ENCODE measurements at places on chromosomes 4 and X.

DNA sequence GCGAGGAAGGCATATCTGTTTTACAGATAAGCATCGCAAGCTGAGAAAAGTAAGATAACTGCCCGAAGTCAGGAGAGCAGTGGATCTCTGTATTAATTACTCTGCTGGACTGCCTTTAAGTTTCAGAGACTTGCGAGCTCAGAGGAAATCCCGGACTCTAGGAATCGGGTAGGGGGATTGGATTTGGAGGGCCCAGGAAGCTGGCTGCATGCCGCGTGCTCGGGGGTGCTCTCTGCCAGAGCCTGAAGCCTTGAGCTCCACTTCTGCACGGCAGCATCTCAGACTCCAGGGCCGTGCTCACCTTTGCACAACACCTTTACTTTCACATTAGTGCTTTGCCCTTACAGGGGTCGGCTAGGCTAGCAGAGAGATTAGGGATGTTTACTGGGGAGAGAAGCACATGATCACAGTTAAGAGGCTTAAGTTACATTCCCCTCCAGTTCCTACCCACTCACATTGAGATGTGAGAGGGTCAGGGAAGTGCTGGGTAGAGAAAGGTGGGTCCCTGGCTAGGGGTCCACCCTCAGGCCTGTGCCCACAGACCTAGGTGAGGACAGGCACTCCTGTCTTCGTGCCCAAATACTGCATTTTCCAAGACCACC is 57.0 kb downstream of the TRIML1 start:
- DNase-seq, result no peak

GRCh38 chr4:148831945-148832344 is 389.7 kb upstream of the NR3C2 start:
- no peak for DNase-seq

GRCh38 chr4:19883841-19884240 is 367.9 kb upstream of the SLIT2 start:
- no peak for DNase-seq

DNA sequence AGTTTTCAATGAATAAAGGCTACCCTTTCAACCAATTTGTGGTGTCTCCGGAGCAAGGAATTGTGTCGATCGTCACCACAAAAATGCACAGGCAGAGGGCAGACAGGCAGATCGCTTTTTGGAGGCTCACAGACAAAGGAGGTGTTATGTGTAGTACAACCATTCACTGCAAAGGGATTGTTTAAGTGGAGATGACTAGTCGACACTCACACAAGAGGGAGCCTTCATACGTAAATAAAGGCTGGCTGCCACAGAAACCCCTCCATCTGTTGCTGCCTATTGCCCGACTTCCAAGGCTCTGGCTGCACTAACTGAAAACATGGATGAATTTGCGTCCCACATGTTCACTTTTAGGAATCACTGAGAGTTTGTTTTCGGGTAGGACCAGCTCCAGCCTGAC is 281.1 kb downstream of the NKX6-1 start:
- DNase-seq, result no peak

DNA sequence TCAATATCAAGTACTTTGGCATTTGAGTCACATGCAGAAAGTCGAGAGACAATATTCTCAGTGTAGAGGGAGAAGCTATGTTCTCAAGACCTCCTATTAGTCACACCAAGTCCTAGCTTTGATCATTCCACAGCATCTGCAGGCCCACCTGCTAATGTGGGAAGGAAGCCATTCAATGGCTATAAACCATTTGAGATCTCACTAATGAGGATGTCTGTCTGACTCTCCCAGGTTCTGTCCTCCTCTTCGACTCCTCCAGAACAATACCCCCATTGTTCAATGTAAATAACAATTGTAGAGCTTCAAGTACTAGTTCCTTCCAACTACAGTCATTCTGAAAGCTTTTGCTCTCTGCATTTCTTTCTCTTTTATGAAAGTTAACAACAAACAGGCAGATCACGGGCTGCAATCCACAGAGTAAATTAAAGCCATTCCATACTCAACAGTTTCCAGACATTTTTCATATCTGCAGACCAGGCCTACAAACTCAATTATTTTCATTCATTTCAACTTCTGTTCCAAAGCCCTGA is 140.2 kb upstream of the EDNRA start:
- DNase-seq, result no peak

GRCh38 chr4:13933191-13933590 is 305.7 kb upstream of the BOD1L1 start:
- DNase-seq, result no peak

DNA sequence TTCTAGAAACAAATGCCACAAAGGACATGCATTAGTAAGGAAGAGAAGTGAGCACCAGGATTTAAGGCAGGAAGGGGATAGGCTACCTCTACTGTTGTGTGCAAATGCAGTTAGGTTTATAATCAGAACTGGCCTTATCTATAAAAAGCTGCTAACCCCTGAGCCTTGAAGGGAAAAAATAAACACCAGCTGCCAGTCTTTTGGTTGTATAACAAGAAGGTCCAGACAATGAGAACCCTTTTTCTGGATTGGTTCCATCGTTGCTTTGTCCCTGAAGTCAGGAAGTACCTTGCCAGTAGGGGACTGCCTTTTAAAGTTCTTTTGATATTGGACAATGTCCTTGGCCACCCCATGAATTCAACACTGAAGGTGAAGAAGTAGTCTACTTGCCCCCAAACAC is 126.7 kb upstream of the OTUD4 start:
- DNase-seq, result no peak

DNA sequence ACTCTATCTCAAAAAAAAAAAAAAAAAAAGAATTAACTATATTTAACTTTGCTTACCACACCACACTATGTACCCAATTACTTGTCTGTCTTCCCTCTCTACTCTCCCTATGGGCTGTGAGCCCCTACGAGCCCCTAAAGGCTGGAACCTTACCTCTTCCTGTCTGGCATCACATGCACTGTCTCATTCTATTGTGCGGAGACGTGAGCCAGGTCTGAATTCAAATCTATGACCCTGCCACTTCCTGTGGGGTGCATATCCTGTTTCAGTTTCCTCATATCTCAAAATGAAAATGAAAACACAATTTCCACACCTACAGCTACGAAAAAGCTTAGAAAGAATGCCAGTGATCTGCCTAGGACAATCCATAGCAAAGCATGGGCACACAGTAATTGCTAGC is 42.9 kb upstream of the HS3ST1 start:
- peak; percentile 17 for DNase-seq

- DNase-seq, result no peak
These were observed 76.5 kb upstream of the LSM6 start for GRCh38 chr4:146098978-146099377.

DNA sequence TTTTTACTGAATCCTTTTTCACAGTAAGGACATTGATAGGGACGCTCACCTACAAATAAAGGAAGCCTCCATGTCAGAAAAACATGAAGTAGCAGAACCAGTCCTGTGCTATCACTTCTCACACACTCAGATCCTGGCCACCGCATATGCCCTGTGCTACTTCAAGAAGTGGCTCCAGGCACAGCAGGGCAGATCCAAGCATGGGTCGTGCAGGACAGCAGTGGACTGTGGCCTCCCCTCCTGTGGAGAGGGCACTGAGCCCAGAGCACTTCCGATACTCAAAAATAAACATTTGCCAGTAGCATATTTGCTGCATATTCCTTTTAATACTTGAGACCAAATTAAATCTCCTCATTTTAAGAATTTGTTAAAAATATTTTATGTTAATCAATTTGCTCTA is 167.9 kb downstream of the PRDM5 start:
- DNase-seq, result no peak

DNA sequence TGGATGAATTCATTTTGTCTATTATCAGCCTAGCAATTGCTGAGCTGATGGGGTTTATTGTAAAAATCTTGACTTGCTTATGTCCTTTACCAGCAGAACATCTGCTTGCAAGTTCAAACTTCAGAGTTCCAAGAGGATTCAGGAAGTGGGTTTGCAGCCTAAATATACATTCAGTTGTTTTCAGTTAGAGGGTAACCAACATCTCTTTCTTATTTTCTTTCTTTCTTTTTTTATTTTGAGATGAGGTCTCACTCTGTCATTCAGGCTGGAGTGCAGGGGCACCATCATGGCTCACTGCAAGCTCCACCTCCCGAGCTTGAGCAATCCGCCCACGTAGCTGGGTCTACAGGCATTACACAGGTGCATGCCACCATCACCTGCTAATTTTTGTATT is 31.4 kb upstream of the FHL1 start:
- DNase-seq, result no peak

- DNase-seq, result no peak
These were observed 23.4 kb downstream of the USP9X start for GRCh38 chrX:41108463-41109205.

DNA sequence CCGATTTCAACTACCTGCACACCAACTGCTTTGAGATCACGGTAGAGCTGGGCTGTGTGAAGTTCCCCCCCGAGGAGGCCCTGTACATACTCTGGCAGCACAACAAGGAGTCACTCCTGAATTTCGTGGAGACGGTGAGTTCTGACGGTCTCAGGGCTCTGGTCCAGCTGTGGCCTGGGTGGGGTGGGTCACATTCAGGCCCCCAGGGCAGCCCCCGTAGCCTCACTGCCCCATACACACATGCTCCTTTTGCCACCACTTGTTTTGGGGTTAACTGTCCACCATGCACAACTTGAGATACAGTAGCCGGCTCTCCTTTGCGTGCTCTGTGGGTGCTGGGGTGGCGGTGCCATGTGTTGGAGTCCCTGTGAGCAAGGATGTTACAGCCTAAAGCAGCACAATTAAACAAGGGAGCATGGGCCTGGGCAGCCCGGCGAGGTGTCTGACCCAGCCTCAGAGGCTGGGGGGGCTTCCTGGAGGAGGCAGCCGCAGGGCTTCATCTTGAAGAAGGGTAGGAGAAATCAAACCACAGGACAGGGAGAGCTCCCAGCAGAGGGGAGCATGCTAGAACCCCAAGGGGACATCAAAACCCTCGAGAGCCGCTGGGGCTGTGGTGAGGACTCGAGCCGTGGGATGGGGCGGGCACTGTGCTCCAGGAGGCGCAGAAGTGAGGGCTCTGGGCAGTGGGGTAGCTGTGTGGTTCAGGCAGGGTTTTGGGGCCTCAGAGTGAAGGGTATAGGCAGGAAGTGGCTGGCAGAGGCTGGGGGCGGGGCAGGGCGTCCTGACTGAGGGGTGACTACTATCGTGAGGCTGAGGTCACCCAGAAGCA is 22.0 kb downstream of the CPZ start:
- no peak for DNase-seq

DNA sequence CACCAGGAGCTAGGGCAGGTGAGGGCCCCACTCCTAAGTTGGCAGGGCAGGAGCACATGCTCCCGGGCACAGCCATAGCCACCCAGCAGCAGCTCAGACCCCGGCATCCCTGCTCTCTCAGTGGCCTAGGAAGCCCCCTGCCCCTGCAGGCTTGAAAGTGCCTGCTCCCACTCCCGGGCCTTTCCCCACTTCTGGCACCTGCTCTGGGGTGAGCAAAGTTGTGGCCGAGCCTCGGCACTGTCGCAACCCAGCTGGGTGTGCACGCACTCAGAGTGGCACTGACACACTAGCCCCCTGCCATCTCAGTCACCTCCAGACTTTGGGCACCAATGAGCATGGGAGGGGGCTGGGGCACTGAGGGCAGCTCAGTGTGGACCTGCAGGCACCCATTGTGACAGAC is 60.8 kb upstream of the CDKN2AIP start:
- no peak for DNase-seq

GRCh38 chrX:13341491-13342101 is 21.7 kb upstream of the ATXN3L start:
- no peak for DNase-seq

GRCh38 chr4:52838729-52839586 is 23.2 kb upstream of the RASL11B start:
- DNase-seq, result no peak

- DNase-seq, result no peak
These were observed 89.7 kb downstream of the LINC00632 start for GRCh38 chrX:140799216-140799615.

GRCh38 chr4:138734746-138735145 is 280.8 kb upstream of the NOCT start:
- no peak for DNase-seq

- DNase-seq, result no peak
These were observed 778.4 kb upstream of the FRG1 start for GRCh38 chr4:189162073-189162789.

GRCh38 chr4:80029364-80029763 is 43.7 kb downstream of the ANTXR2 start:
- DNase-seq, result no peak

- no peak for DNase-seq
These were observed 288.7 kb upstream of the CTSO start for GRCh38 chr4:156242390-156242789.

DNA sequence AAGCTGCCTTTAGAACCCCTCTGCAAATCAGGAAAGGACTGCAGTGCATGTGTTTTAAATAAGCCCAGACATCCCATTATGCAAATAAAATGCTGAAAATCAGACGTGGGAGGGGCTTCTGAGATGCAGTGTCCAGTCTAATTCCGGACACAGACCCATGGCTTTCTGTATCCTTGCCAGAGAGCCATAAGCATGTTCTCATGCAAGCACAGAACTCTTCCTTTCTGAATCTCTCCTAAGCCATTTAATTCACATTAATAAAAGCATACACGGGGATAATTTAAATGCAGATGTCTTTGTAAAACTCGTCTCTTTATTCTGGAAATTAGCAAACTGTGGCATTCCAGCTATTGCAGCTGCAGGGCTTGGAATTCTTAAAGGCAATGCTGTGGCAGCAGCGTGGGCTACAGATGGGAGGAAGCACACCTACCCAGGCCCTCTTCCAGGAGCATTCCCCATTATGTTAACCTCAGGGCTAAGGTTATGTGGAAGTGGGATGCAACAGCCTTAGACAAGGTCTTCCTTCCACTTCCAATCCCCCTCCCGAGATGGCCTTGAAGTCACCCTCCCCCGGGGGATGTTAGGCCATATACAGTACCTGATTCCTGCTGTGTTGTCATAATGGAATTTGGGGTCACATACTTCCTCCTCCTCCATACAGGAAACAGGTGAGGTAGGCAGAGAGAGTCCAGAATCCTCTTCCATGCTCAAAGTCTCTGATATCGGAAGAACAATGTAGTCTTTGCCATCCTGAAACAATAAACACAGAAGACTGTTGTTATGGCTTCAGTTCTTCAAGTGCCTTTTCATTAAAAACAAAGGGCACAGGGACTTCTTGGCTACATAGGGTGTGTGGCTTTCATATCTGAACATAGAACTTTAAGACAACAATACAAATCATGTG is 38.1 kb downstream of the KDR start:
- DNase-seq, result no peak

- no peak for DNase-seq
These were observed 15.0 kb upstream of the ARSF start for GRCh38 chrX:3026074-3026815.

GRCh38 chr4:137394018-137394417 is 138.3 kb downstream of the PCDH18 start:
- DNase-seq, result no peak

- no peak for DNase-seq
These were observed 54.9 kb upstream of the MAML3 start for GRCh38 chr4:140208921-140209320.

DNA sequence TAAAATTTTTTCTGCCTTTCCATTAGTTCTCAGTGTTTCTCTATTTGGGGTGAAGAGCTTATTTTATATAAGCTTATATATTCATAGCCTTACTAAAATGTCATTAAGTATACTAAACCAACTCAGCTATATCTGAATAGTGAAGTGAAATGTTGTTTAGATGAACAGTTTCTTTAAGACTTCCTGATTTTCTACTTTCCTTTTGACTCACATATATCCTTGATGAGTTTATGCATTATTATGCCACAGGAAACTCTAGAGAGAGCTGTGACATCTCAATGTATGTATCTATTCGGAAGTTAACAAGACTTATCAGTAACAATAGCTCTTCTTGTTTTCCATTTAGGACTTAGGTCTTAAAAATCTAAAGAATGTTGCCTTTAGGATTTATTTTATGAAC is 1491.8 kb upstream of the IGFBP7 start:
- DNase-seq, result no peak

All from effector CD4-positive, alpha-beta T cell (primary cell).